ENCODE measurements at places on chromosomes 1 and 21. TPM values are rescaled to one million over a fixed set of nuclear protein-coding genes. Genes with fewer than 3 reads are reported as not detected.

The NHLH2 gene
- 0.18 TPM for total RNA-seq

DNA sequence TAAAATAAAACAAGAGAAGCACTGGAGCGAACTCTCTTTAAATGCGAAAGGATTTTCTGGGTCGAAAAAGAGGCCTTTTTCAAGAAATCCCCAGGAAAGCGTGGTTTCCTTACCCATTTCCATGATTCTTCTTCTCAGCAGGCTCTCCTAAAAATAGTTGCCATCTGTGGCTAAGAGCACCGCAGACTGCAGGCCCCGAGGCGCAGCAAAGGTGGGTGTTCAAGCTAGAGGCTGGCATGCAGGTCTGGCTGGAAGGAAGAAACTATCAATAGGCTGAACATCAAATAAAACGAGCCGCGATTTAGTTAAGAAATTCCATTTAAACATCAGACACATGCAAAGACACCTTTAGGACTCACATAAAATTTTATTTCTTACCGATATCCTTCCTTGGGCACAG is 135.1 kb downstream of the ADAMTS1 start:
- no peaks in the 10 kb centered on the region for H3K36me3 ChIP-seq
- no peaks in the 10 kb centered on the region for H3K27me3 ChIP-seq
- no peak for DNase-seq

DNA sequence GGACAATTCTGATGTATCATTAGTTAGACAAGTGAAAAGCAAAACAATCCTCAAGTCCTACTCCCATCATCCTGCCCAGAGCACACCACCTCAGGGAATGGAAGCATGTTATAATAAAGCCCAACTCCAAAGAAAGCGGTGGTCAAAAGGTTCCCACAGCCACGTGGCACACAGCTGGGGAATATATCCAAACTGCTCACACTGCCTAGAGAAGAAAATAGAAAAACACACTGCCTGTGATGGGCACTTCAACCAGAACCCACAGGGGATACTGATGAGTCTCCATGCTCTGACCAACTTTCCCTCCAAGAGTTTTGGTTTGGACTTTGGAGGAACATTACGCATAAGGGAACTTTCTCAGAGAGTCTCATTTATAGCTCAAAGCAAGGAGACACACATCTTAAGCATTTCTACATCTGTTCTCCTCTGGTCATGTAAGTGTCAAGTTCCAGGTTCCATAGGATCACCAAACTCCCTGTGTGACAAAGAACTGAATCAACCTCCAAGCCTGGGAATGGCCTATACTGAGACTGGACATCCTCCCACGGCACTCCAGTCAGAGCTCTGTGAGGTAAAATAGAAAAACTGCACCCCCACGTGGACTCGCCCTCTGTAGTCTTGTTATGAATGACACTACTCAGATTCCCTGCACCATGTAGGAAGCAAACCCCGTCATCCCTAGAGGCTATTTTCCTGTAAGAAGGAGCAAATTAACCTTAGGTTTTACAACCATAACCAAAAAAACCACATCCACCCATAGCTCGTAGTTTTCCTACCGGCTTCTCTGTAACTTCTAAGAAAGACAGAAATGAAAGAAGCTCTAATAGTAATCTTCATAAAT is 12.2 kb downstream of the DSTYK start:
- peaks cover 6% of the 10 kb centered on the region for H3K4me1 ChIP-seq
- no peaks in the 10 kb centered on the region for H3K27me3 ChIP-seq
- no peak overlapping the region for H3K27ac ChIP-seq
- no peak for DNase-seq
- H3K36me3 ChIP-seq = no peaks in the 10 kb centered on the region

DNA sequence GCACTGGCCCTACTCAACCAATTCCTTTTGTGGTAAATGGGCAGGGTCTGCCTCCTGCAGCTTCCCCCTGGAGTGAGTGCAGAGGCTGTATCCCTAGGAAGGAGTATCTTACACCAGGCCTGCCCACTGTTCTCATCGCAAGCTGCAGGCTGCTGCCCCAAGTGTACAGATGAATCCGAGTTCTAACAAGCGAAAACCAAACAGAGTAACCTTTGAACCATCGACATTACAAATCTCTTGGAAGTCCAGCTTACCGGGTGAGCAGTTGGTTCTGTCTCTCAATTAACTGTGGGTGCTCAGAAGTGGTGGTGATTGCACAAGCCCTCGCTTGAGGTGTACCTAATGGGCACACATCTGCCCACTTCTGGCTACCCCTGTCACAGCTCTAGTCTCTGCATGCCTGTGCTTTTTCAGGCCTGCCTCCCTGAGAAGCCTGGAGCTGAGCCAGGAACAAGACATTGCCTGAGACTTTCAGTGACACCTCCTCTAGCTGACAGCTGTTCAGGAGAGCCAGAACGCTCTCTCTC is 22.7 kb downstream of the INAVA start:
- no peak for DNase-seq
- H3K27ac ChIP-seq = no peak overlapping the region
- no peaks in the 10 kb centered on the region for H3K36me3 ChIP-seq
- H3K27me3 ChIP-seq = no peaks in the 10 kb centered on the region

The GIPC2 gene
- not detected for total RNA-seq

The WNT3A gene
- total RNA-seq = not detected

DNA sequence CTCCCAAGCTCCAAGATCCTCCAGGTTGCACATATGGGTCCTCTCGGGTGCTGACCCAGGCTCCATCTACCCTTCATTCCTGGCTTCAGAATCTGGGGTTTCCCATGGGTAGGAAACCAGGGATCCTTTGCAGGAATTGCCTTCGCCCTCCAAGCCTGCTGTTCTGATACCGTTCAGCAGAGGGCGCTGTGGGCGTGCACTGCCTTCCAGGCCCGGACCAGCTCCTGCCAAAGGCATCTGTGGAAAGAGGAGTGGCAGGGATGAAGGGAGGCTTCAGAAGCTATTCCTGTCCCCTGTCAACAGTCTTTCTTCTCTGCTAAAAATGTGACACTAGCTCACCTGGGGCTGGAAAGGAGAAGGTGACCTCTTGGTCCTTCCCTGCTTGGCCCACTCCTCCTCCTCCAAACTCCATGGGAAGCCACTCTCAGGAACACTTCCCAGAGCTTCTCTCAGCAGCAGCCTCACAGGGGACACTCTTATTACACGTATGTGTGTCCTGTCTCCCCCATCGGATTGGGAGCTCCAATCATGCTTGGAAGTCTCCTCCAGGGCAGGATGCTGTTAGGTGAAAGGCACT is 71.2 kb downstream of the VWA5B1 start:
- no peak overlapping the region for H3K4me3 ChIP-seq
- peaks cover 46% of the 10 kb centered on the region for H3K27me3 ChIP-seq
- H3K36me3 ChIP-seq = no peaks in the 10 kb centered on the region
- DNase-seq = no peak
- no peak overlapping the region for H3K27ac ChIP-seq

DNA sequence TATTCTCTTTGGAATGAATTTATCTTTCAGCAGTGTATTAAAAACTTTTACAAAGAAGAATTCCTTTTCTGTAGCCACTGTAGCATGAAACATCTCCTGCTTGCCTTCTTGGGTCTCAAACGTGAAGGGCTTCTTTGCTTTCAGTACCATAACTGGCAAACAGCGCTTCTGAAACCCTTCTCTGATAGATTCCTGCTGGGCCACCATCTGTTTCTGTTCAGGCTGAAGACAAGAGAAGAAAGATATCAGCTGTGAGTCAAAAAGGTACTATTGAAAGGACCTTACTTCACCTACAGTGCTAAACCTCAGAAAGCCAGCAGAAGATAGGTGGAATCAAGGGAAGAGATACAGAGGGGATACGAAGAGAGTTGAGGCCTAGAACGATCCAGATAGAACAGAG is 10.5 kb downstream of the AIM2 start:
- no peaks in the 10 kb centered on the region for H3K36me3 ChIP-seq
- H3K4me1 ChIP-seq = no peaks in the 10 kb centered on the region
- H3K27ac ChIP-seq = no peak overlapping the region
- H3K27me3 ChIP-seq = no peaks in the 10 kb centered on the region
